ENCODE measurements at places on chromosomes 6 and 20.

DNA sequence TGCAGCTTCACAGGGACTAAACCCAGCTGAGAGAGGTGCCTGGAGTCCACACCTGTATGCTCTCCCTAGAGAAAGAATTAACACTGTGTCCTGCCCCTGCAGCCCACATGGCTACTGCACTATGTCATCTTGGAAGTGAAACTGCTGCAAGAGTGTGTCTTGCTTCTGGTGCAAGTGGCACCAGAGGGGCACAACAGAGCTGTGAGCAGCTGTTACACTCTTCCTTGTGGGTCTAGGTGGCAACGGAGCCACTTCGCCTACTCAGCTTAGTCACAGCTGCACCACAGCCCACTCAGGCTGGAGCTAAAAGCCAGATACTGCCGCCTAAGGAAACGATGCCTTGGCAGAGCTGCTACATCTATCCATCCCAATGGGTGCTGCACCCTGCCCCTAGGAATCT lies 391.4 kb downstream of the COL12A1 start:
- DNase-seq: no peak

- DNase-seq: no peak
Measured at GRCh38 chr6:44016131-44016870, 111.0 kb downstream of the MRPL14 start.

- no peak for DNase-seq
Measured at GRCh38 chr6:167984876-167985604, 12.4 kb upstream of the KIF25 start.

DNA sequence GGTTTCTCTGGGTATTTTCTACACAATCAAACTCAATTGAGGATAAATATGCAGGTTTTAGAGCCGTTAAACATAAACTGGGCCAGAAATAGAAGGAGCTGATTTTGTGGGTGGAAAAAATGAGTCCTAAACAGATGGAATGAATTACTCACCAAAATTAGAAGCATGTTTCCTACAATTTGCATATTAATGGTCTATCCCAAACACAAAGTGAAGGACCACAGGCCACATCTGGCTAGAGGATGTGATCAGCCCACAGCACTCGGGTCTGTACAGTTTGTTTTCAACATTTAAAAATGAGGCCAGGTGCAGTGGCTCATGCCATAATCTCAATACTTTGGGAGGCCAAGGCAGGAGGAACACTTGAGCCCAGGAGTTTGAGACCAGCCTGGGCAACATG lies 296.3 kb downstream of the PREX1 start:
- no peak for DNase-seq

DNA sequence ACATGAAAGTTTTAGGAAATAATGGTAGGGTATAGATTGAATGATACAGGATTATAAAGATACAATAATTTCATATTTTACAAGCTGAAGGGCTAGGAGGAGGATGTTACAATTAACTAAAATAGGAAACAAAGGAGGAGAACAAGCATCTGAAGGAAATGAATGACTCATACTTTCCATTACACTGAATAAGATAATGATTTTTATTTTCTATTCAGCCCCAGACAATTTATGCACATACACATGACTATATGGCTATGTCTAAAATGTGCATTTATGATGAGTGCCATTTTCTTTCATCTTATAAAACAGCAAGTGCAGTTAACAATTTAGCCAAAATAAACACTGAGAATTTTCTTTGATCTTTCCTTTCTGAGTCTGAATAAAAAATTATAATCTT lies 994.6 kb upstream of the ADGRB3 start:
- no peak for DNase-seq

DNA sequence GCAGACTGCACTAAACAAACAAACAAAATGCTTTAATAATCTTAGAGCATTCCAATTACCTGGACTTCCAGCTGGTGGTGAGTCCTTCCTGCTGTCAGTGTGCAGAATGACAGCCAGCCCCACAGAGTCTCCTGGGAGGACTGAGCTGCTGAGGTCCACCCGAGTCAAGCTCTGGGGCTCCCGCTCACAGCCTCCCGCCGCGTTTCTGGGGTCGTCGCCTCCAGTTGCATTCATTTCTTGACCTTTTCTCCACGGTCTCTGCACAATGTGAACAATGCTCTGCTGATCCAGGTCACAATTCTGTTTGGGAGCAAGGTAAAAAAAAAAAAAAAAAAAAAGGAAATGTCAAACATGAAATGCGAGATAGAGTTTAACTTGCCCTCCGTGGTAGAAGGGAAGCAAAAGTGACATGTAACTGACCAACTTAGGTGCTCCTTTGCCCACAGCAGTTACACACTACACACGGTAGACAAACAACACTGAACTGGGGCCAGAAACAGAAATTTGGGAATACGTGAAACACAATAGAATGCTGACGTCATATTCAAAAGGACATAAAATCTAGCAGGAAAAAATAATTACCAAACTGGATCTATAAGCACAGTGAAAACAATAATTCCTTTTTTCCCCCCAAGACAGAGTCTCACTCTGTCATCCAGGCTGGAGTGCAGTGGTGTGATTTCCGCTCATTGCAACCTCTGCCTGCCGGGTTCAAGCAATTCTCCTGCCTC lies 464.9 kb downstream of the PRKN start:
- DNase-seq: no peak

DNA sequence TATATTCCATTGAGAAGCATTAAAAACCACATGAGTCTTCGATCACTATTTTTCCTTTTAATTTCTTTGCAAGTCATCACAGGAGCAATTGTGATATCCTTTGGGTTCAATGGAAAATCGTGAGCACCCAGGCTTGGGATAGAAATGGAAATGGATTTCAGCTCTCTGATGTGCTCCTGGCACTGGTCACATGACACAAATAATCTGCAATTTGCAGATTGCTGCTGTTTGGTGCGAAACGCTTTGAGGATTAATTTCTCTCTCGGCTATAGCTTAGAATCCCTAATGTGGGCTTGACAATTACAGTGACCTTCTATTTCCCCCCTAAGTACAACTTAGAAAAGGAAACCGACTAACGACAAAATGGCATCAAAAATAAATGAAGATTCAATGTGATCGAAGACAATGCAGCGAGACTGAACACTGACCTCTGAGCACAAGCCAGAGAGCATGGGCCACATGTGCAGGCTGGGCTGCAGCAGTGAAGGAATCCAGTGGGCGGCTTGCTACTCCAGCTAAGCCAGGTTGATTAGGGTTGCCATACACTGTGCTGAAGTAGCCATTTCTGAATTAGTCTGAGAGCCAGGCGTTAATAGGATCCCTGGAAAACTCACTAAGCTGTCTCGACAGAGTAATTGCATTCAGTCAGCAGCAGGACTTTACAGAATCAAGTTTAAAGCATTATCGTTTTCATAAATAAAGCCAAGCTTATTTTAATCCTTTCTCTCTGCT lies 301.8 kb upstream of the AGPAT4 start:
- no peak for DNase-seq

- DNase-seq: no peak
Measured at GRCh38 chr20:38307371-38308046, 3.6 kb downstream of the BPI start.

GRCh38 chr6:137781639-137782038 lies 85.4 kb upstream of the TNFAIP3 start:
- no peak for DNase-seq

DNA sequence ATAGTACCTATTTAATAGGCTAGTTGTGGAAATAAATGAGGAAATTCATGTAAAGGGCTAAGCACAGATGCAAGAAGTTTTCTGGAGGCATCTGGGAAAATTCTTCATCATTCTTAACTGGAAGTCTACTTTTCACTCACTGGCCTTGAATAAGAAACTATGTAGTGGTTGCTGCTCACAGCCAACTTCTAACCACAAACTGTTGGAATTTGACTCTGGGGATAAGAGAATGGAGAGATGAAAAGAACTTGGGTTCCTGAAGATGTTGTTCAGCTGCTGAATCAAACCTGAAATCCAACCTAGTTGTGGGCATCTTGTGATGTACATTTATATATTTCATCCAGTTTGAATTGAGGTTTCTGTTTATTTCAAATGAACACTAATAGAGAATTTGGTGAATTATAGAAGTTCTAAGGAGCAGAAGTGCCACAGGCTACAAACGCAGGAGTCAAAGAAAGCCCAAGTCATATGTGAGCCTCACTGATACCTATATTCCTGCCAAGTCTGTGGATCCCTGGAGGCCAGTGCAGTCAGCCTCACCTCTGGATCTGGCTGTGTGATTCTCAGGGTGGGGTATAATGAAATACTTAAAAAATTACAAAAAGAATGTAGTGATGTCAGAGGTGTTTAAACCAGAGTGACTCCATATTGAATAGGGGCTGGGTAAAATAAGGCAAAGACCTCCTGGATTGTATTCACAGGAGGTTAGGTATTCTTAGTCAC lies 18.7 kb upstream of the MEI4 start:
- no peak for DNase-seq

- no peak for DNase-seq
Measured at GRCh38 chr20:56932575-56933330, 303.6 kb downstream of the TFAP2C start.

- DNase-seq: no peak
Measured at GRCh38 chr6:5234874-5235273, 25.9 kb downstream of the LYRM4 start.

DNA sequence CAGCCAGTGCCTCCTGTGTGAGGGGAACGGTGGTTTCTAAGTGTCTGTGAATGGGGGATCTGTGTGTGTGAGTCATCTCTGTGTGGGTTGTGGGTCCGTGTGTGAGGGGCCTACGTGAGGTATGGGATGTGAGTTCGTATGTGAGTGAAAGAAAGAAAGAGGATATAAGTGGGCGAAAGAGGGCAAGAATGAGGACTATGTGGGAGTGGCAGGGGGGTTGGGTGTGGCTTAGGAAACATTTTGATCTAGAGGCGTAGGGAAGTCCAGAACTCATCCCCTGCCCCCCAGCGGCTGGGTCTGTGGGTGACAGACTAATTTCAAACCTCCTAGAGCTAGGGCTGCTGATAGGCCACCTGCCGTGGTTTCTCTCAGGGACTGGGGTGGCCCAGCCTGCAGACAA lies 35.5 kb downstream of the DHX35 start:
- DNase-seq: no peak

GRCh38 chr6:129345890-129346289 lies 364.1 kb downstream of the ARHGAP18 start:
- DNase-seq: no peak

- DNase-seq: peak; percentile 79
Measured at GRCh38 chr20:36050436-36051317, 82.3 kb downstream of the CNBD2 start.

DNA sequence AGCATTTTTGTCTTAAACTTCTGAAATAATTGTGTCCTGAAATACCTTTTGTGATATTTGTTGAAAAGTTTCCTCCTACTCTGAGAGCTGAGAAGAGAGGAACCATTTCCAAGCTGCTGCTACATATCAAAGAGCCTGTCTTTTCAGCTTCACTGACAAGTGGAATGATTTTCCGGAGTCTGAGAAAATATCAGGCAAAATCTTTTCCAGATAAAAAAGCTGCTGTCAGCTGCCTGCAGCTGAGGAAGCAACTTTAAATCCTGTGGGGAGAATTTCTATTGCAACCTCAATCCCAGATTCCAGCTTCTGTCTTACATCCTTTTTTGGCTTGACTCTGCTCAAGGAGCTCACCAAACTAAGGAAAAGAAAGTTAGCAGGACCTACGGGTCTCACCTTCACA lies 904.3 kb downstream of the PHF3 start:
- DNase-seq: no peak

DNA sequence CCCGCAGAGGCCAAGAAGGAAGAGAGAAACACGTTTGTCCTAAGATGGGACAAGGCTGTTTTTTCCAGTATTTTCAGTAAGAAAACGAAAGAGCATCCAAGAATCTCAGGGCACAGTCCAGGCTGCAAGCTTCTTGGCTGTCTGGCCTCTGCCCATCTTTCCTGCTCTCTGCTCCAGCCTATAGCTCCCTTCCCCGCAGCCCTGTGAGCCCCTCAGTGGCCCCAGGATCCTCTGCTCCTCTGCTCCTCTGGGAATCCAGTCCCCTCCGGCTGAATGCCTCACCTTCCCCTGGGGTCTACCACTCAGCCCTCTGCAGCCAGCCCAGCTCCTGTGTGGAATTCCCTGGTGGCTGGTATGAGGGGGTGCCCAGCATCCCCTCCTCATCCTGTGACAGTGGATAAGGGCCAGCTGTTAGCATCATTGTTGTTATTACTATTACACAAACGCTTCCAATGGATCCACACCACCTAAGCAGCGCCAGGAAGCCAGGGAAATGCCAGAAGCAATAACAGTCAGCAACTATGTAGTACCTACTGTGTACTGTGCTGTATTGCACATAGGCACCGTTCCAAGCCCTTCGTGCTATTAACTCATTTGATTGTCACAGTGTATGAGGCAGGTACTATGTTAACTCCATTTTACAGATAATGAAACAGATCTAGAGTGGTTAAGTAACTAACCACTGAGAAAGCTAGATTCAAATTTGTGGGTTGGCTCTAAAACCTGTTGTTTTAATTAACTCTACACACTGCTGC lies 60.3 kb upstream of the PTPN1 start:
- DNase-seq: no peak

- no peak for DNase-seq
Measured at GRCh38 chr6:150492507-150492906, 107.2 kb upstream of the PLEKHG1 start.

- no peak for DNase-seq
Measured at GRCh38 chr20:51221103-51221502, 198.2 kb upstream of the KCNG1 start.

DNA sequence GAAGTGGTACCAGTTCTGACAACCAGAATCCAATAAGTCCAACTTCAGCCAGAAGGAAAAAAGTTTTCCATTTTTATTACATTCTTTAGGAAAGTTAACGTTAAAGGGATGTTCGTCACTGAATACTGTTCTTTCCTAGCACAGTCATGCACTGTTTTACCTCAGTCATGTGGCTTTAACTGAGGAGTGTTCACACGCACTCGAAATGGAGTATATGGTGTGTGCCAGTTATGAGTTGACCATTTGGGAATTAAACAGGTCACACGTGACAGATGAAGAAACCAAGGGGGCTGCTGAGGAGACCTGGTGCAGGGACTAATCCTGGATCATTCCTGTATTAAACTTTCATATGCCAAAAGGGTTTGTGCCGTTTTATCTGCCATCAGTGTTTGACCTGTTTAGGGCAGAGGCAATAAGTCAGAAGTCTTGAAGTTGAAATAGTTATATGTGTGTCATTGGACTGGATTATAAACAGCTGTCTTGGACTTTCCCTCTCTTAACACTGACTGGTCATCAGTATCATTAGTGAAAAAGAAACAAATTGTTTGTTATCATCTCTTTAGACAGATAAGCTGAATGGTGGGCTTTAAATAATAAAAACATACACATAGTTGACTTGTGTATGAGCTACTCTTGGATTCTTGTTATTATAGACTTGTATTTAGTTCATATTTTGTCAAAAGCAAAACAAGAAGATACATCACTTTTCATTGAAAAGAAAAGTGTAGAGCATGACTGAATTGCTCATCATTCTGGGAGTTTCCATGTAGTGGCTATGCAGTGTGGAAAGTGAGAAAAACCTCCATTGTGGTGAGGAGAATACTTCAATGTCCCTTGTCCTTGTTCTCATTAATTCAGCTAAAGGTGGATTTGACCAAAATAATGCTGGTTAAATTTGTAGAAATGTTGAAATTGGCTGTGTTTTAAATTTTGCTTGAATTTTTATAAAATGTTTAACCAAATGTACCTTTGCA lies 123.5 kb upstream of the SAMD5 start:
- no peak for DNase-seq

All from T follicular helper cell (primary cell).